Esophagus mucosa (tissue), 1 donor: ENCODE measurements at places on chromosomes 16 and 17. TPM values are rescaled to one million over a fixed set of nuclear protein-coding genes. Genes with fewer than 3 reads are reported as not detected.
A peak's percentile ranks its signal among the peaks of the same experiment; 100 is the strongest.

DNA sequence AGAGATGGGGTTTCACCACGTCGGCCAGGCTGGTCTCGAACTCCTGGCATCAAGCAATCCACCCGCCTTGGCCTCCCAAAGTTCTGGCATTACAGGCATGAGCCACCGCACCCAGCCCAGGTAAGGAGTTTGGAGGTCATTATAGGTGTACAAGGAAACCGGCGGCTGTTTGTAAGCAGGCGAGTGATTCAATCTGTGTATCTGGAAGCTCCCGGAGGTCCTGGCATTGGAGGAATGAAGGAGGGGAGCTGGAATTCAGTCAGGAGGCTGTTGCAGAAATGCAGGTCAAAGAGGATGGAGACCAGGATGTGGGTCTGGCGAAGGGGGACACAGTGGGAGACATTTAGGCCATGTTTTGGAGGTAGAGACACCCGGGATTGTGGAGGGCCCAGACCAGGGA is 18.8 kb downstream of the CDC42EP4 start:
- ATAC-seq: no peak

- no peak for ATAC-seq
Observed at GRCh38 chr17:39191750-39192510, 5.5 kb downstream of the CACNB1 start.

DNA sequence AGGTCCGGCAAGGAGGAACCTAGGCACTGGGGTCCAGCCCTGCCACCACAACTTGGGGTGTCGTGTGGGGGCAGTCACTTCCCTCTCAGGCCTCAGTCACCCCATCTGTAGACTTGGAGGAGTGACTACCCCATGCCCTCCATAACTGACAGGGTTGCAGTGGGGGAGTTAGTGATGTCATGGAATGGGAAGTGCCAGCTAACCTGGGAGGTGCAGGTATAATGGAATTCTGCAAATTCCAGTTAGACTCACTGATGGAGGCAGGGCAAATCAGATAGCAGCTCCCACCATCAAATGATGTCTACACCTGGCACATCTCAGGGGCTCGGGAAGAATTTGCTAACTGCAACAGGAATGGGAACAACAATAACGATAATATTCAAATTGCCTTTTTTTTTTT is 72.9 kb downstream of the CNGB1 start:
- ATAC-seq: no peak

DNA sequence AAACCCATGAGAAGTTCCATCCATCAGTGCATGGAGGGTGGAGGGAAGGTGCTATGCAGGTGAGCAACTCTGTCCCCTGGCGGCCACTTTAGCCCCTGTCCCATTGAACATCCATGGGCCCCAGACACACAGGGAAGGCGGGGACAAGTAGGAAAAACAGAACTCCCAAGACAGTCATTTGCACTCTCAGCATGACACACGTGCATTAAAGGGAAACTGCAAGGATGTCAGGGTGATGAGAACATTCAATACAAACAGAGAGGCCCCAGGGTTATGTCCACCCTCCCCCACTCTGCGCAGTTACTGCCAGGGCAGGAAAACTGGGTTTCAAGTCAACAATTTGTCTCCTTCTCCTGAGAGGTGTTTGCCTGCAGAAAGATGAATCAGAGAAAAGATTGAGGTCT is 44.0 kb upstream of the AKTIP start:
- ATAC-seq: no peak

DNA sequence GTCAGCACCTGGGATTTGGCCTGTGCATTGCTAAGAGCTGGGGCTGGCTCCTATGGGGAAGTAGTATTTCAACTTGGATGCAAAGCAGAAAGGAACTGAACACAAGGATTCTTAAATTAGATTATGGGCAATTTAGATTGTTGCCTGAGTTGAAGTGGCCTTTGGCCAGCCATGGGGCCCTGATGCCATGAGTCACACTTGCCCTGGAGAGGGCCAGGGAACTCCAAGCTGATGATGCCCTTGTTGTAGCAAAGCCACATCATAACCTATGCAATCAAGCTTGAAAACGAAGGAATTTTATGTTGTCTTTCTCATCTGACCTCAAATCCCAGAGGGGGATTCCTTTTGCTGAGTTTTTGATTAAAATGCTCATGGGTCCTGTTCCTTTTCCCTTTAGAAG is 3.9 kb upstream of the SPATA32 start:
- no peak for ATAC-seq

- ATAC-seq: no peak
Observed at GRCh38 chr17:51029142-51029541, 91.5 kb downstream of the SPAG9 start.

DNA sequence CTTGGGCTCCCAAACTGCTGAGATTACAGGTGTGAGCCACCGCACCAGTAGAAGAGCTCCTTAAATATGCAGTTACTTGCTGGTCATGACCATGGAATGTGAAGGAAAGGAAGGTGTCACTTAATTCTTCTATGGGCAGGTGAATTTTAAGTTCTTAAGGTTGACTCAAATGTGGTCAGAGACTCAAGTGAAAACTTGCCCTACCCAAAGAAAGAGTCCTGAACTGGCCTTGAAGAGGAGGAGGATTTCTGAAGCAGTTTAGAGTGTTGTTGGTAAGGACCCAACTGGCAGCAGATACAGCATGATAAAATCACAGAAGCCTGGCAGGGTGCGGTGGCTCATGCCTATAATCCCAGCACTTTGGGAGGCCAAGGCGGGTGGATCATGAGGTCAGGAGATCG is 29.4 kb downstream of the CHD9 start:
- peak; percentile 76 for ATAC-seq

- ATAC-seq: no peak
Observed at GRCh38 chr16:66128371-66128770, 238.1 kb upstream of the CDH5 start.

C16orf89 gene
- 0.56 TPM for total RNA-seq

CCL17 gene
- 1.6 TPM for total RNA-seq

UBE2G1 gene
- 93.4 TPM for total RNA-seq

TGFB1I1 gene
- total RNA-seq: 4.3 TPM

CHD3 gene
- 50.7 TPM for total RNA-seq

THAP11 gene
- total RNA-seq: 16.8 TPM
